ENCODE measurements at places on chromosomes 6 and 20.

DNA sequence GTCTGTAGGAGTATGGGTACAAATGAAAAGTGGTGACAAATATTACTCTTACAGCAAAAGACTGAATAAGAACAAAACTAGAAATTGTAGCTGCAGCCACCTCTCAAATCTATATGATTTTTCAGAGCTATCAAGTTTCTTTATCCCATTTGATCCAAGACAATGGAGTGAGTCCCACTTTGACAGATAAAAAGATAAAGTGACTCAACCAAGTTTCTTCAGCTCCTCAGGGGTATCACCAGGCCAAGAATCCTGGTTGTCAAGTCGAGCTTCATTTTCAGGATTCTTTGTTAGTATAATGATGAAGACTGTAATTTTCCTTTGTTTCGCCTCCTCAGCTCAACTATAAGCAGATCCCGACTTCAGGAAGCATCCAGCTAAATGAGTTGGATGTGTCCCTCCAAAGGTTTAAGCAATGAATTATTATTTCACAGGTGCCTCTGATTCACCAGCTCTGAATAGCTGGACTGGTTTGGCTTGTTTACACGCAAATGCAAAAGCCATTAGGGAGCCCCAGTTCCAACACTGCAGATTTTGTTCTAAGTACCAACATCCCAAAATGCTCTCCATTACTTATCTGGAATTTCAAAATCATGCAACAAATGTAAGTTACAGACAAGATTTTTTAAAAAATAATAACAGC is 238.9 kb downstream of the MAFB start:
- DNase-seq, result no peak

GRCh38 chr6:89081129-89081422 is 525 bp downstream of the PNRC1 start:
- DNase-seq, result no peak

- no peak for DNase-seq
Measured at GRCh38 chr6:22279427-22279826, 17.4 kb downstream of the PRL start.

GRCh38 chr6:104607501-104607900 is 252.2 kb downstream of the HACE1 start:
- no peak for DNase-seq

- no peak for DNase-seq
Measured at GRCh38 chr6:169489563-169490245, 212.1 kb downstream of the WDR27 start.

GRCh38 chr6:37145443-37145842 is 24.5 kb upstream of the PIM1 start:
- DNase-seq, result no peak

DNA sequence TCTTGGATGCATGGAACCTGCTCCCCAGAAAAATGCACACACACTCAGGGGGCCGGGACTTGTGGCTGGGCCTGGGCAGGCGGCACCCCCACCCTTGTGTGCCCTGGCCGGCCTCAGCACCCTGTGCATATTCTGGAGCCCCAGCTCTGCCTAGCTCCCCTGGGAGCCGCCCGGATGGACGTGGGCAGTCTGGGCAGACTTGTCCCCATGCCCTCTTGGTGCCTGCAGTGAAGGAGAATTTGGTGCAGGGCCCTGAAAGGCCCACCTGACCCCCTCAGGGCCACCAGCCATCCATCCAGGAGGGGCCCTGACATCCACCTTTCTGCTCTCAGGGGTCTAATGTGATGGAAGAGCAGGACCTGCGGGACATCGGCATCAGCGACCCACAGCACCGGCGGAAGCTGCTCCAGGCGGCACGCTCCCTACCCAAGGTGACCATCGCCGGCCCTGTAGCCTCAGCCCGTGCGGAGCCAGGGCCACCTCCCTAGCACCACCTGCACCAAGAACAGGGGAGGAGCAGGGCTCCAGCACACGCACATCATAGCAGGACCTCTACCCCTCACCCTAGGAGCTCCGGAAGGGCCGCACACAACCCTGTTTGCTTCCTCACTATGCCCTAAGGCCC is 62.8 kb downstream of the TCP11 start:
- no peak for DNase-seq

- no peak for DNase-seq
Measured at GRCh38 chr6:18842534-18842933, 455.4 kb downstream of the RNF144B start.

DNA sequence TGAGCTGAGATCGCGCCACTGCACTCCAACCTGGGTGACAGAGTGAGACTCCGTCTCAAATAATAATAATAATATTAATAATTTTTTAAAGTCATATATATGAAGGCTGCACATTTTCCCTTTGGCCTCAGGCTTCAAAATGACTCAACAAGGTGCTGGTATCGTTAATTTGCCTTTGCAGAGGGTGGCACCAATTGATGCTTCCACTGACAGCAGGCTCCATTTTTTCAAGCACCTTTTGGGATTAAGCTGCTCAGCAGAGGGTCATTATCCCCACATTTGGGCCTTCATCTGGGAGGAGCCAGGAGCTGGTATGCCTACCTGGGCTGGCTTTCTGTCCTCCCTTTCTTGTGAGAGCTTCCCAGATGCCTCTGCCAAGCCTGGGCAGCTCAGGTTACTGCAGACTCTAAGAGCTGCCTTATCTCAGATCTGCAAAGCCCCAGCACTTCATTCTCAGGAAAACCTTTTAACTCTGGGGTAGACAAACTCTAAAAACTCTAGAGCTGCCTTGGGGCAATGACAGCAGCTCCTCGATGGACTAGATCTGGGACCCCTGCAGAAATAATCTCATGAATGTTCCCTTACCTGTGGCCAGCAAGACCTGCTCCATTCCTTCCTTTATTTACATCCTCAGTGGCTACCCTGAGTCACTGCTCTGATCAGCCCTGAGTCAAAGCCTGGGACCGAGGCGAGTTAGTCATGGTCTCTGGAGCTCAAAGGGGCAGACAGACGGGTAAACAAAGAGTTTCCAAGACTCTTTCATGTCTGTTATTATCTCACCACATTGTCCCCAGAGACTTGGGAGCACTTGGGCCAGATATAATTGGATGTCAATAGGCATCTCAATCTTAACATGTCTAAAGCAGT is 80.0 kb upstream of the EYA2 start:
- no peak for DNase-seq

DNA sequence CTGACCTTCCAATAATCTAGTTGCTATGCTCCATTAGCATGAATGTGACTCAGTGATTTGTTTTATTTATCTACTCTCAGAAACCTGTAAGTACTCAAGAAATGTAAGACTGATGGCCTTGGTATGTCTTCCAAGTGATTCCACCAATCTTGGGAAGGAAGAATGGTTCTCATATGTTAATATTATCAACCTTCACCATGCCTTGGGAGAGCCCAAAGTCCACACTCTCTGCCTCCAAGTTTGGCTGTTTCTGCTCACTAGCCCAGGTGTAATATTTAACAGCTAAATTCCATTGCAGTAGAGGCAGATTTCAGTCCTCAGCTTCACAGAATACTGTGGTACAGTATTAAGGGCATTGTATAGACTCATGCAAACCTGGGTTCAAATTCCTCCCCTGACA is 51.8 kb downstream of the CLIC5 start:
- no peak for DNase-seq

- DNase-seq, result no peak
Measured at GRCh38 chr20:43755851-43756250, 29.0 kb upstream of the GTSF1L start.

DNA sequence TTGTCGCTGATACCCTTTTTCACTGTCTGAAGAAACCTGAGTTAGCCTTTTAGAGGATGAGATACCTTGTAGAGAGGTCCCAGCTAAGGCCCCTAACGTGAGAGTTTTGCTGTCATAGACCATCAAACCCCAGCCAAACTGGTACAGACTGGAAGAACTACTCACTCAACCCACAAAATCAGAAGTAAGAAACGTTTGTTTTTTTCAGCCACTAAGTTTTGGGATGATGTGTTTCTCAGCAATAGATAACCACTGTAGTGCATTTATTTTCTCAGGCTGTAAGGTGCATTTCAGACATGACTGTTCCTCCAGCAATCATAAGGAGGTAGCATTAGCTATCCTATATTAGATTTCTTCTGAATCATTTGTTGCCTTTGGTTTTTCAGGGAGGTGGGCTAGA is 407.3 kb upstream of the FLRT3 start:
- DNase-seq, result no peak

- no peak for DNase-seq
Measured at GRCh38 chr6:33983109-33983716, 162.7 kb downstream of the GRM4 start.

- DNase-seq, result no peak
Measured at GRCh38 chr6:19715167-19715551, 122.0 kb upstream of the ID4 start.

DNA sequence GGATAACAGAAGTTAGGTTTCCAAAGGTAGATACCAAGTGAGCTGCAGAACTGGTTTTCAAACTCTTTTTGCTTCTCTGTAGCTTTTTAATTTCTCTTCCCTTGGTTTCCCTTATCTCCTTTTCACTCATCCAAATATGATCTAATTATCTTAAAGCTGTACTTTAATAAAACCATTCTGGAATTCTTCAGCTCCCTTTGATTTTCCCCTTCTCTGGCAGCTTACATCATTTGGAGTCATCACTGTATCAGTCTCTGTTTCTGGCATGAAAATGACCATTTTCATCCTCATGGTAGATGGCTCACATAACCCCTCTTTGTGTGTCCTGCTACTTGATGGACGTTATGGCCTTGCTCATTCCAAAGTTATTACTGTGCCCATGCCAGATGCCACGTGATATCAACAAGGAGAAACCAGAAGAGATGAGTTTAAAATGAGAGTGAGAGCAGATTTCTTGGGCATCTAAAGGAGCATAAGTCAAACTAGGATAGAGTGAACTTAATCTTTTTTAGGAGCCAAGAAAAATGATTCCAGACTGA is 620.2 kb downstream of the QKI start:
- no peak for DNase-seq

GRCh38 chr6:33124525-33124901 is 48.7 kb downstream of the HLA-DPB1 start:
- no peak for DNase-seq

- no peak for DNase-seq
Measured at GRCh38 chr6:53898026-53898795, 103.4 kb downstream of the LRRC1 start.

DNA sequence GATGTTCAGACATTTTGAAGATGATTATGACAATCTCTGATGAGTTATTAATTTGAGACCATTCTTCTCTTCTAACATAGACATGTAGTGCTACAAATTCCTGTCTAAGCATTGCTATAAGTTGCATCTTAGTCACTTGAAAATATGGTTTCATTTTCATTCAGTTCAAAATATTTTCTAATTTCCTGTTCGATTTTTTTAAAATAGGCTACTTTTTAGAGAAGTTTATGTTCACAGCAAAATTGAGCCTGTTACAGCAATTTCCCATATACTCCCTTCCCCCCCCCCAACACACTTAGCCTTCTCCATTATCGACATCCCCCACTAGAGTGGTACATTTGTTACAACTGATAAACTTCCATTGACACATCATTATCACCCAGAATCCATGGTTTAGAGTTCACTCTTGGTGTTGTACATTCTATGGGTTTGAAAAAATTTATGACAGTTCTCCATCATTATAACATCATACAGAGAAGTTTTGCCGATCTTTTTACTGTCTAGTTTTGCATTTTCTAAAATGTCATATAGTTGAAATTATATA is 31.2 kb downstream of the PLAGL1 start:
- DNase-seq, result no peak

DNA sequence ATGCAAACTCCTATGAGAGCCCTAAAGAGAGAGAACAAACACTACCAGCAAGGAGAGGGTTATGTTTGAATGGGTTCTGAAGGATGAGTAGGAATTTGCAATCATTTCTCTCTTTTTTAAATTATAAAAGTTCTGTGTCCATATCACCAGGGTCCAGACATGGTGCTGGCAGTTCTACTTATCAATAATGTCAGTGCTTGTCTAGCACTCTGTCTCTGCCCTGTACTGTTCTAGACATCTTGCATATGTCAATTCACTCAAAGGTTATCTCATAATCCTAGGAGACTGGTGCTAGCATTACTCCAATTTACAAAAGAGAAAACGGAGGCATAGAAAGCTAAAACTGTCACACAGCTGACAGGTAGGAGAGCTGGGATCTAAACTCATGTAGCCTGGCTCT is 101.3 kb downstream of the VEGFA start:
- DNase-seq, result no peak

- peak; percentile 6 for DNase-seq
Measured at GRCh38 chr6:136846046-136846445, 23.7 kb downstream of the PEX7 start.

DNA sequence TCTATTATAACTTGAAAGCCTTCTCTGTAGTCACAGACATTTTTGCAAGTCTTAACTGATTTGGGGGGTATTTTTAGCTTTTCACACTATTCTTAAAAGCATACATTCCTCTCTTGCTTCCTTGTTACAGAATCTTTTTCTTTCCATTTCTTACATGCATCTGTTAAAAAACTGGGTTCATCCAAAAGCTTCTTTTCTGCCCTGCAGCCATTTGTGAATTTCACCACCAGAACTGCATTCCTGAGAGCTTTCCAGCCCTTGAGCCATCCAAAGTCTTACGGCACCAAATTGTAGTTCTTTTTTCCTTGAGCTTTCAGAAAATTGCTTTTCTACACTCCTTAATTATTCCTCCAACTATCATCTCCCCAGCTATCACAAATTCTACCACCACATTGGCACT is 19.7 kb upstream of the GSTA4 start:
- no peak for DNase-seq

- DNase-seq, result no peak
Measured at GRCh38 chr20:6142348-6142993, 19.6 kb upstream of the FERMT1 start.

DNA sequence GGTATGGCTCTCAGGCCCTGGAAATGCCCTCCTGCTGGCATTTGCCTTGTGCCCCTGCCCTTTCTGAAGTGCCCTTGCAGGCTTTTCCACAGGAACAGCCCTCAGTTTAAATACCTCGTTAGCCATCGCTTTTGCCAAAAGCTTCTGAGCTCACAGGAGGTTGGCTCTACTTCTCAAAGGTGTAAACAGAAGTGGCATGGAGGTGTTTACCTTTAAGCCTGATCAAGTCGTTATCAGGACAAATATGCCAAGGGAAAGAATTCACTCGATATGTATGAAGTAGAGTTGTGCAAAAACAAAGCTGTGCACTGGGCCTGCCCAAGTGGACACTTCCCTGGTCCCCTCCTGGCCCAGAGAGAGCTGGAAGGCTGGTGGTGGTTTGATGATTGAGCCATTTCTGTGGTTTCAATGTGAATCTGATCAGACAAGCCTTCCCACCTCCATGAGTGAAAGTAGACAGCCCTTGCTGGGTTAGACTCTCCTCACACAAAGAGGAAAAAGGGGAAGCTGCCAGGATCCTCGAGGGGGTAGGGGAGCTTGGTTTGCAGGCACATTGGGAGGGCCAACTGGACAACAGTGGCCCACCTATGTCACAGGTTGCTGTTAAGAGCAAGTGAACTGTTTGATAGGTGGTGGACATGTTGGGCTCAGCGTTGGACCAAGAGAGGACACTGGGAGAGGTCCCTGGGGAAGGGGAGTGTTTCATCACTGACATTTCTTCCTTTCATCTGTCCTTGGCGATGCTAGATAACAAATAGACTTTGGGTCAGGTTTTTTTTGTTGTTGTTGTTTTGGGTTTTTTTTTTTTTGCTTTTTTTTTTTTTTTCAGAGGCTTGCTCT is 98.7 kb downstream of the ZDHHC14 start:
- DNase-seq, result no peak
